GF-D8 (cell line): ENCODE measurements at places on chromosomes 6 and 20.

- DNase-seq = no peak
Observed at GRCh38 chr6:31397901-31398525, 5.4 kb upstream of the MICA start.

DNA sequence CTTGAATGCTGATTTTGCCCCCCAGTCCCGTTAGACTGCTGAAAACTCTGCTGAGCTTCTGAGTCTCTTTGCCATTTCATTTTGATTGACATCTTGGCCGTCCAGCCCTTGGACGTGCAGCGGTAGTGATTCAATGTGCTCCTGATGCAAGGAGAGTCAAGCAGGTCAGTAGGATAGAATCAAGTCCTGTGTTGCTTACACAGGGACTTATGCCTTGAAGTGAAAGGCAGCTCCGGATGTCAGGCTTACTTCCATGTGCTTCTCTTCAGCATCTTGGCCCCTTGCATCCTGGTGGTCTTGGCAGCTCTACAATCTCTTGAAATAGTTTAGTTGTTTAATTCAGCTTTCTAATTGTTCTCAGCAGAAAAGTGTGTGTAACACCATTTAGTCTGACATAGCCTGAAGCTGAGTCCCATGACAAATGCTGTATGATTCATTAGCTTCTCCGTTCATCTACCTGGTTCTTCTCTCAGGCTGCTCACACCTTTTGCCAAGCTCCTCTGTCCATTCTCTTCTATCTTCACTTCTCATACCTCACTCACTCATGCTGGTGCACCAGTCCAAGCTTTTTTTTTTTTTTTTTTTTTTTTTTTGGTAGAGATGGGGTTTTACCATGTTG is 76.0 kb downstream of the EZR start:
- no peak for DNase-seq

- DNase-seq = no peak
Observed at GRCh38 chr6:4788953-4789584, 12.9 kb downstream of the CDYL start.

- no peak for DNase-seq
Observed at GRCh38 chr6:135922746-135923145, 71.2 kb downstream of the PDE7B start.

GRCh38 chr6:127381384-127381783 is 38.0 kb upstream of the ECHDC1 start:
- no peak for DNase-seq

DNA sequence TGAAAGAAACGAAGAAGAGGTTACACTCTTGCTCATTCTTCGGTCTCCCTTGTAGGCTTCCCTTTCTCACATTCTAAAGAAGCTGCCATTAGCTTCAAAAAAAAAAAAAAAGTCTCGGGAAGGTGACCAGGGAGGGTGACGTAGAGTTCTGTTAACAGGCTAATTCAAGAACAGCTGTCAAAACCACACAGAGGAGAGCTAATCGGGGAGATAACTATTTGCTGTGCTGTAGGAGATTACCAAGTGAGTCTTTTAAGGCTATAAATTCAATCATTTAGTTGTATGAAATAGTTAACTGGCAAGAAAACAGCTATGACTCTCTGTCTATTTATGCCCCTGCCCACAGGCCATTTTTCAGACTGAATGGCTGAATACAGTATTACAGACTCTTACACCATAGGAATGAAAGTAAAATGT is 256.8 kb downstream of the SYNE1 start:
- no peak for DNase-seq

GRCh38 chr20:58883241-58883691 is 30.8 kb downstream of the GNAS start:
- no peak for DNase-seq

DNA sequence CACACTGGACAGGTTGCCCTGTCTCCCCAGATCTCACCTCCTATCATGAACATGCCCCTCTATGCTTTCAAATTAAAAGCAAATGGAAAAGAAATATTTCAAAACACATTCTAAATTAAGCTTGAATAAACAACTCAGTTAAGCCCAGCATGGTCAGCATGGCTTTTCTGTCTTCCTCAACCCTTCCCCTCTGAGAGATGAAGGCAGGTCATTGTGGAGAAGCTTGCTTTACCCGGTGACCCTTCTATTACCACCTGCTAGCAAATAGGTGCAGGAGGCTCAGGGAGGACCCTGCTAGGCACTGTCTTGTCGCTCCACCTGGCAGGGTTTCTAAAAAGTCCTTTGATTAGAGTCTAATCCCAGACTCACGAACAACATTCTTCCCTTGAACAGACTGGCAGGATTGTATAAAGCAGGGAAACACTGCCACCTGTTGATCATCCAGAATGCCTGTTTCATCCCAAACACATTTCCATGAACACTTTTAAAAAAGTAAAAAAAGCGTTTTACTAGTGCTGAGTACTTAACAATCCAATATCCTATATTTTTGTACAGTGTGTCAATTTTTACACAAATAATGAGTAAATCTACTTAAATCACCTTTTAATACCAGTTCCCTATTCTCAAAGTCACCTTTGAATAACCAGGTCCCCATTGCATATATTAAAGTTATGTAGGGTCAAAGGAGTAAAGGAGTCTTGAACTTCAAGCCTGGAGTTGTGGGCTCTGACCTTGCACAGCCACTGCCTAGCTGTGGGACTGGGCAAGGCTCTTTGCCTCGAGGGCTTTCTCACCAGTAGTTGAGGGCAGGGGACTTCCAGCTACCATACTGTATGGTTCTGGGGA is 75.5 kb downstream of the GPR6 start:
- DNase-seq = no peak

DNA sequence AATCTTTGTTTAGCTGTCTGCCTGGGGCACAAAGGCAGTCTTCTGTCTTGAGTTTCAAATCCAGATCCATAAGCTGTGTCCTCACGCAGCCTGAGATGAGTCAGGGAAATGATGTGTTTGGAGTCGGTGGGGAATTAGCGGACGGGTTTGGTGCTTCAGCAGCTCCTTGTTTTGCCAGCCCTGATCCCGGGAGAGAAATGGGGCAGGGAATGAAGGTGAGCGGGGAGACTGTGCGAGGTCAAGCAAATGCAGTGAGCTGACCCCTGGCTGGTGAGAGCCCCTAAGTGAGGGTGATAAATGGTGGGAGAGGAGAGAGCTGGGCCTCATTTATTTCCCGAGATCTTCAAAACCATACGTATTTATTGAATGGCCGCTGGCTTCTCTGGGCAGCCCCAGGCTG is 21.6 kb downstream of the DUSP22 start:
- DNase-seq = no peak

DNA sequence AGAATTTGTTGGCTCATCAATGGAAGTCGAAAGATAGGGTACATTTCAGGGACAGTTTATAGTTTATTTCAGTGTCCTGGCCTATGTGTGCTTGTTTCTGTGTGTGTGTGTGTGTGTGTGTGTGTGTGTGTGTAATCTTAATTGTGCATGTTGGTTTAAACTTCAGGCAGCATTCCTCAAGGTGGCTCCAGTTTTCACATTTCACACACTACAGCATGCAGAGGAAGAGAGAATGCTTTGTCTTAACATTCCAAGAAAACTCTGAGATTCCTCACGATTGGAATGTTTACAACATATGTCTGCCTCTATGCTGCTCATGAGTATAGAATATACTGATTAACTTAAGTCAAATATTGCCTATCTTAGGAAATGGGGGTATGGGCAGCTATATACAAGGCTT is 332.6 kb upstream of the EPHA7 start:
- DNase-seq = no peak

DNA sequence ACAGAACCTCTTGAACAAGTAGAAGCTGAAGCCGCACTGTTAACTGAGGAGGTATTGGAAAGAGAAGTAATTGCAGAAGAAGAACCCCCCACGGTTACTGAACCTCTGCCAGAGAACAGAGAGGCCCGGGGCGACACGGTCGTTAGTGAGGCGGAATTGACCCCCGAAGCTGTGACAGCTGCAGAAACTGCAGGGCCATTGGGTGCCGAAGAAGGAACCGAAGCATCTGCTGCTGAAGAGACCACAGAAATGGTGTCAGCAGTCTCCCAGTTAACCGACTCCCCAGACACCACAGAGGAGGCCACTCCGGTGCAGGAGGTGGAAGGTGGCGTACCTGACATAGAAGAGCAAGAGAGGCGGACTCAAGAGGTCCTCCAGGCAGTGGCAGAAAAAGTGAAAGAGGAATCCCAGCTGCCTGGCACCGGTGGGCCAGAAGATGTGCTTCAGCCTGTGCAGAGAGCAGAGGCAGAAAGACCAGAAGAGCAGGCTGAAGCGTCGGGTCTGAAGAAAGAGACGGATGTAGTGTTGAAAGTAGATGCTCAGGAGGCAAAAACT is 40.1 kb downstream of the ZBTB2 start:
- no peak for DNase-seq

GRCh38 chr20:63070301-63070625 is 63.5 kb upstream of the BHLHE23 start:
- DNase-seq = no peak

- no peak for DNase-seq
Observed at GRCh38 chr6:148293181-148293995, 49.2 kb upstream of the SASH1 start.

DNA sequence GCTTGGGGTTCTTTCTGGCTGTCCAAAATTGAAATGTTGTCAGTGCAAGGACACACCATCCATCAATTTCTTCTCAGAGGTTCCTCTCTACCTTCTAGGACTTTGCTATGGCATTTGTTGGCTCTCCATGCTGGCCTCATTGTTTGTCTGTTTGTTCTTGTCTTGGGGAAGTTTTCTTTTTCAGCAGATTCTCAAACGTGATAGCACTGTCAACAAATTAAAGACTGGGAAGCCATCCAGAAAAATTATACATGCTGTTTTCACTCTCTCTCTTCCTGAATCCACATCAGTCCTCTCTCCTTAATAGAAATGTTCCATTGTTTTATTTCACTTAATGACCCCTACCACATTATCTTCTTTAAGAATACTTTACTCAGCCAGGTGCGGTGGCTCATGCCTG is 130.4 kb downstream of the PCSK2 start:
- no peak for DNase-seq

GRCh38 chr6:36443471-36444428 is 950 bp downstream of the KCTD20 start:
- no peak for DNase-seq

- no peak for DNase-seq
Observed at GRCh38 chr6:157928428-157928827, 53.2 kb upstream of the SYNJ2 start.

DNA sequence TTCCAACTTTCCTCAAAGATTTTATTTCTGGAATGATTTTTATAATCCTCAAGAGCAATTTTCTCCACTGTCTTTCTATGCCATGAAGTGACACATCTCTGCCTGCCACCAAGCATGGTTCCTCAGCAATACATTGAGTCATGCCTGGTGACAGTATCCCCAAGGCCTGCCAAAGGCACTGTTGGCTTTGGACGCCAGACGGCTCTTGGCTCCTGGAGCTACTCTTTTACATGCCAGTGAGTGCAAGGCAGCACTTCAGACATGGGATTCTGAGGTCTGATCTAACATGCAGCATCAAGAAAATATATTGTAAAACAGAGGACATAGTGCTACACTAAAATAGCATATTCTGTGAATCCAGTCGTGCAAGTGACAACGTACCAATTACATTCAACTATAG is 20.1 kb upstream of the PLEKHG1 start:
- DNase-seq = no peak

- no peak for DNase-seq
Observed at GRCh38 chr6:98547634-98548033, 286.7 kb upstream of the POU3F2 start.

DNA sequence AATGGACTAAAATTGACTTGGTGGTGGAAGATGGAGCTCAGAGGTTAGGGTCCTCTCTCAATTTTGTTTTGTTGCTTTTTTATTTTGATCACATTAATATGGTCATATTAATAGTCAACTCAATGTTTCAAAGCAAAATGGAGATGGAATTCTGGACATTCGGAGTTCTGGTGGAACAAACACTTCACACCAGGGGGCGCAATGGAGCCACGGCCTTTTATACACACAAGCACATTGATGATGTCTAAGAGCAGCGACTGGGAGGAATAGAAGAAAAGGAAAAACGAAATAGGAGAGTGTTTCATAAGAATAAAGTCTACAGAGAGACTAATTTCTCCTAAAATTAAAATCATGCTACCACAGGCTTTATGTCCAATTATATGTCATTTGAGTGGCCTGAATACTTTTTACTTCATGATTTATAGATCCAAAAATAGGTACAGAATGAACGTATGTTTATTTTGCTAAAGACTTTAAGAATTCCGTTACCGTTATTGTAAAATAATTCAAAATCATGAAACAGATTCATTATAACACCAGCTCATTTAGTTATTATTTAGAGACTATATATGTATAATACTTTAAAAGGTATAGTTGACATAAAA is 197.6 kb upstream of the SASH1 start:
- DNase-seq = peak; percentile 9

DNA sequence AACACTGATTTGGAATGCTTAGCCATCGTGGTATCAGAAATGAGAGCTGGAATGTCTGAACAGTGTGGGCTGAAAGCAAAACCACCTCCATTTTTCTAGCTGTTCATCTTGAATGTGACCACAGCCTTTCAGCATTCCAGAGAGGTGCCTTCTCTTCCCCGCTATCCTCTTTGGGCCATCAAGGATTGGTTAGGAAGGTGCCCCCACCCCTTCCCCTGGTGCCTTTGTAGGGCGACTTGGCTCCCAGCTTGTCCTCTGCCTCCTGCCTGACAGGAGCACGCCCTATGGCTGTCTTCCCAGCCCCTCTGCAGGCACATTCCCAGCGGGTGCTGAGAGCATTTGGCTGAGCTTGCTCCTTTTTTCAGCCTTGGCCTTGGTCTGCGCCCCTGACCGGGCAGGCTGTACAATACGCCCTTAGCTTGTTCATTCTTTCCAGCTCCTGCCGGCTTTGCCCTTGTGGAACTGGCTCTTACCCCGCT is 97.5 kb downstream of the ARMC2 start:
- DNase-seq = no peak

DNA sequence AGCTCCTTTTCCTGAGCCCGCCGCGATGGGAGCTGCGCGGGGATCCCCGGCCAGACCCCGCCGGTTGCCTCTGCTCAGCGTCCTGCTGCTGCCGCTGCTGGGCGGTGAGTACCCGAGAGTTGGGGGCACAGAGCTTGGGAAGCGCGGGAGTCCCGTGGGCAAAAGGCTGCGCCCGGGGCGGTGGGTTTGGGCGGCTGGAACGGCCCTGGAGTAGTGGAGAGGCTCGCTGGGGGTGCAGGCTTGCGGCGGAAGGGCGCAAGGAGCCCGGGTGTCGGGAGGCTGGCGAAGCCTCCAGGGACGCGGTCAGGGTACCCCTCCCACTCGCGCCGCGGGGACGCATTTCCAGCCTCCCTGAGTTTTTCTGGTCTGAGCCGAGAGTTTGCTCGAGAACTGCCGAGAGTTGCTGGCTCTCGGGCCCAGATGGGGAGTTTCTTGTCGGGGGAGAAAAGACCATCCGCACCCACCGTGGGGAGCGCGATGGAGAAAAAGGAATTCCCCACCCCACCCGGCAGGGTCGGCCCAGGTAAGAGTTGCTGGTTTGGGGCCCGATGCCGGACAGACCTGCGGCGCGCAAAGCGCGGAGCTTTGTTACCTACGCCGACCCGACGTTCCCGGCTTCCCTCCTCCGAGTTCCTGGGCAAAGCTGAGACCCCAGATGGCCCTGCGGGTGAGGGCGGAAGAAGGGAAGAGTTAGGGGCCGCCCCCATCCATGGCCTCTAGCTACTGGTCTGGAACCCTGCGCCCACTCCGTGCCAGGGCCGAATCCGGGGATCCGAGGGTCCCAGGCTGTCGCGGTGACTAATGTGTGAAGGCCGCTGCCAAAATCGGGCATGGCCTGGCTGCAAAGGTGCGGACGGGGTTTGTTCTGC is 584 bp downstream of the PTK7 start:
- no peak for DNase-seq

- DNase-seq = no peak
Observed at GRCh38 chr20:19408971-19409370, 196.5 kb downstream of the SLC24A3 start.
